ENCODE measurements at places on chromosomes 3 and 15.
A peak's percentile ranks its signal among the peaks of the same experiment; 100 is the strongest.

DNA sequence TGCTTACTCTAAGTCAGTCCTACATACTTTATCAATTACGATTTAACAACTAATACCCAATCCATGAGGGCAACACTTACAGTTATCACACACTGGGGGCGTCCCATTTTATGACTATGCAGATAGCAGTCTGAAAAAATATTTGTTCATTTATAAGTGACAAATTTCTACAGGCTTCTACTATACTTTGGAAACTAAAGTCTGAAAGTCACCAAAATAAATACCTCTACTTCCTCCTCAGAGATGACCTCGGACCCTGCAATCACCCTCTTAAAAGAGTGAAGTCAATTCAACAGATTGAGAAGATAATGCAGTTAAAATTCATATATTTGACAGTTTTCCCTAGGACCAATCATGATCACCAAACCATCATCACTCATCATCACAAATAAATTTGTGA is 76.6 kb downstream of the GSK3B start:
- no peak for DNase-seq

DNA sequence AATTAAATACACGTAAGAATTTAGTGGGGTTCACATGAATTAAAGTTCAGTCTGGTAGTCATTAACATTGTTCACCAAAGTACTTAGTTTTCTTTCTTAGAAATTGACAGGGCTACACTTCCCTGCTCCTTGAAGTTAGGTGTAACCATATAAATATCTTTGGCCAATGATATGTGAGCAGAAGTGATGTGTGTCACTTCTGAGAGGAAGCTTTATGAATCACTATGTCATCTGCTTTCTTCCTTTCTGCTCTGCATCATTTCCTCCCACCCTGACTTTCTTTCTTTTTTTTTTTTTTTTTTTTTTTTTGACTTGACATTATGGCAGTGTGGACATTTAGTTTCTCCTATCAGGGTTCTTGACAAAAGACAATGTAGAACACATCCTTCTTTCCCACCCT is 156.2 kb upstream of the COL8A1 start:
- DNase-seq, result no peak

DNA sequence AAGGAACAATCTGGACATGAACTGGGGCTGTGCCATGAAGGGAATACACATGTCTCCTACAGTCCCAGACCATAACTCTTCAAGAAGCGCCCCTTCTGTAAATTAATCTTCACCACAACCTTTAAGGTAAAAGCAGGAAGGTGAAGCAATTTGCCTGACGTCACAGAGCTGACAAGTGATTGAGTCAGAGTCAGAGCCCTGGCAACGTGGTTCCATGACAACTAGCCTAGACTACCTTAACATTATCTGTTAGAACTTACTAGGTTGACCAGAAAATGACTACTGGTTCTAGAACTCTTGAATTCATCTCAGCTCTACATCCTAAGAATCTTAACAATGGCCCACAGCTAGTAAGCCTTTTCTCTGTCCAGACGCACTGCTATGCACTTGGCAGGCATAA is 124.6 kb downstream of the NTRK3 start:
- no peak for DNase-seq

- DNase-seq, result no peak
These were observed 26.0 kb downstream of the PPCDC start for GRCh38 chr15:75049392-75049791.

GRCh38 chr3:122349171-122349570 is 24.1 kb downstream of the CSTA start:
- no peak for DNase-seq

DNA sequence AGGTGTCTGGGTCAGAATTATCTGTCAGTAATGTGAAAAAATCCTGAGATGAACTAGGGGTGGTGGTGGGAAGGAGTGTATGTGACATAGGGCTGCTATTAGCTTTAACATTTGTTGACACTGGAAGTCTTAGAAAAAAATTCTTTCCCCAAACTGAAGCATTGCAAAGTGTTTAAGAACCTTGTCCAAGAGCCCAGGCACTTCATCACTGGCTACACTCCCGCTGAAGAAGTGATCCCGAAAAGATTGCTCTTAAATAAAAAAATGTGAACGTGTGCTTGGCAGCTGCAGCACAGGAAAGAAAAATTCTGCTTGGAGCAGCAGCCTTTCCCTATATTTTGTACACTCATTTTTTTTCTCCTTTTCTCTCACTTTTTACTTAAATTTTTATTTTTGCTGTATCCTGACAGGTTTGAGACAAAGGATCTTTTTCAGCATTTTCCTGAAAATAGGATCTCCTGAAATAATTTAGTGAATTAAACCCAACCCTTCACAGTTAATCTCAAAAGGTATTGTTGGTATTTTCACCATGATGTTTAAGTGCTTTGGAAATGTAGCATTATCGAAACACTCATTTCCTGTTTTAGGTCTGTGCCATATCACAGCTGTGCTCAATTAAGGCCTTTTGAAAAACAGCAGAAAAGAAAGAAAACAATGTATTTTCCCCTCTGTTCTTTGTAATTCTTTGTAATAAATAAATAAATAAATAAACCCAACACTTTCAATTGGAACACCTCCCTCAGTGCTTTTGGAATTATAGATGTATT is 477.6 kb downstream of the ZNF385D start:
- DNase-seq, result no peak

DNA sequence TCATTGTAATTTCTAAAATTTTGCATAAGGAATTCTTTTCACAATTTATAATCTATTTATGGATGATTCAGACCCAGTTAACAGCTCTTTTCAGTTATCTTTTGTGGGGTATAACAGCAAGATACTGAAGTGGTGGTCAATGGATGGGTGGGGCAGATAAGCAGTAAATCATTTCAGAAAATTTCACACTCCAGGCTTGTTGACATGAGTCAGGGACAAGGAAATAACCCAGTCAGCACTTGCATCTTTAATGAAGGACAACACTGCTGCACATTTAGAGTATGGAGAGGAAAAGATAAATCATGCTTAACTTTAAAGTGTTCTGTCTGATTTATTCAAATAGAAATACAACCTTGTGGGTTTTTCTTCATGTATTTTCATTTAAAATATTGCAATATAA is 181.6 kb downstream of the ROBO1 start:
- DNase-seq, result no peak

- DNase-seq, result no peak
These were observed 98.9 kb downstream of the IQSEC1 start for GRCh38 chr3:12974334-12974733.

GRCh38 chr3:133840767-133841166 is 35.2 kb downstream of the SRPRB start:
- no peak for DNase-seq

- no peak for DNase-seq
These were observed 1.4 kb downstream of the TNIK start for GRCh38 chr3:171458864-171459136.

- DNase-seq, result no peak
These were observed 42.9 kb downstream of the FGD5 start for GRCh38 chr3:14861446-14862302.

- DNase-seq, result no peak
These were observed 186.6 kb upstream of the ROPN1 start for GRCh38 chr3:124178531-124178930.

GRCh38 chr3:98148751-98149150 is 1.5 kb downstream of the OR5H14 start:
- no peak for DNase-seq

GRCh38 chr3:70620956-70621355 is 308.5 kb upstream of the MDFIC2 start:
- DNase-seq, result no peak

DNA sequence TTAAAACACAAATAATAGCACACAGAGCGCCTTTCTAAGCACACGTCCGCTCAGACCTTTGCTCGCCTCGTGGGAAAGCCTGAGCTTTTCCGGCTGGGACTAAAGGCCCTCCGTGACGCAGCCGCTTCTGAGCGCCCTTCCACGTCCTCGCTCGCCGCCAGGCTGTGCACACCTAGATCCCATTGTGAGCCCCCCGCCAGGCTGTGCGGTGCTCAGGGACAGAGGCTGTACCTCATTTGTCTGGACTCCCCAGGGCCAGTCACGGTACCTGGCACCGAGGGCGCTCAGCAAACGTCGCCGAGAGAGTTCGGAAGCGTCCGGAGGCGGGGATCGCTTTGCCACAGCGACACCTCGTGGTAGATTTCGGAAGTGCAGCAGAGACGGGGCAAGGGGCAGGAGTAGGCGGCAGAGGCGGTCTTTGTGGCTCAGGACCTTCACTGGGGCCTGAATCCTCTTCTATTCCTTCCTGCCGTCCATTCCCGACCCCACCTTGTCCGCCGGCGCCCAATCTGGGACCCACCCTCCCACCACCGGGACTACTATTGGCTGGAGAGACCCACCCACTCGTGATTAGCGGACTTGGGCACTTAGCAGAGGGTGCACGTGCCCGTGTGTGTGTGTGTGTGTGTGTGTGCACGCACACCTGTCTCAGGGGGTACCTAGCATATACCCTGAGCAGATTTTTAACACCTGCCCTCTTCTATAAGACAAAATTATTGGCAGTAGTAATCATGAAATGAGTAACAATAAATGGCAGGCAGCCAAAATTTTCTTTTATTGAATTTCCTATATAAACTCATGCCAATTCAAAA is 65.6 kb downstream of the RHCG start:
- DNase-seq, result peak; percentile 85

DNA sequence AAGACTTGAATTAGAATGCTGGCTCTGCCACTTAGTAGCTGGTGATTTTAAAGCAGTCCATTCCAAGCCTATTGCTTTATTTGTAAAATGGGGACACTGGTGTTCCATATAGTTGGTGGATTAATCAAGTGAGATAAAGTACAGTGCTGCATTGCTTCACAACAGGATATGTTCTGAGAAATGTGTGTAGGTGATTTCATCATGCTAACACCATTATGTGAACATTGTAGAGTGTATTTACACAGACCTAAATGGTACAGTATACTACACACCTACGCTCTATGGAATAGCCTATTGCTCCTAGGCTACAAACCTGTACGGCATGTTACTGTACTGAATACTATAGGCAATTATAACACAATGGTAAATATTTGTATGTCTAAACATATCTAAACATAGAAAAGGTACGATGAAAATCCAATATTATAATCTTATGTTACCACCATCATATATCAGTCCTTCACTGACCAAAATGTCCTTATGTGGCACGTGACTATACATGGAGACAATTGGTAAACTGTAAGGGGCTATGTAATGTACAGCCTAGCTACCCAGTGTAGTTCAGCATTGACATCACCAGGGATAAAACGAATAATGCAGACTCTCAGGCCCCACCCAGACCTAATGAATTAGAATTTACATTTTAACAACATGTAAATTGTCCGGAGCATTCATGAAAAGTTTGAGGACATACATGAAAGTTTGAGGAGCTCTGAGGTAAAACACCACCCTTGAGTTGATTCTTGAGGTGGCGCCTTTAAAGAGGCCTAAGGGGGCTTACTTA is 121.4 kb upstream of the BFSP2 start:
- DNase-seq, result no peak

DNA sequence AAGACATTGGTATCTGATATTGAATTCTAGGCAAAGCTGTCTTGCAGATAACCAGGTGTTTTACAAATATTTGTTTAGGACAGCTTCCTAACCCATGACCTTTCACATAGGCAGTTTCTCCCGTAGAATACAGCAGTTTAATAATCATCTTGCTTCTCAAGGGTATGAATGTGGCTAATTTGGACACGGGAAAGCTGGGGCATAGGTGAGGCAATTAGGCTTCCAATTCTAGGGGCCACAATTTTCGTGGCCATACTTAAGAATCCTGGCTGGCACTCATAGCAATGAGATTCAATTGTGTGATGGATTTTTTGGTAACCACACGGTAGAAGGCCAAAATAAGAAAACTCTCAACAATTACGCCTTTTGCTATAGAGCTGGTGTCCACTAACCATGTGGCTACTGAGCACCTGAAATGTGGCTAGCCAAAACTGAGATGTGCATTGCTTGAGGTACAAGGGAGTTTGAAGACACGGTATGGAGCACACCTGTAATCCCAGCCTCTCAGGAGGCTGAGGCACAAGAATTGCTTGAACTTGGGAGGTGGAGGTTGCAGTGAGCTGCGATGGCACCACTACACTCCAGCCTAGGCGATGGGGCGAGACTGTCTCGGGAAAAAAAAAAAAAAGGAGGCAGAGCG is 34.4 kb downstream of the TFRC start:
- DNase-seq, result no peak

GRCh38 chr15:43314171-43314570 is 16.2 kb downstream of the LCMT2 start:
- DNase-seq, result no peak

GRCh38 chr3:188686324-188686723 is 485.4 kb upstream of the TPRG1 start:
- DNase-seq, result no peak

- no peak for DNase-seq
These were observed 52.2 kb upstream of the ACTL6A start for GRCh38 chr3:179510496-179510895.

DNA sequence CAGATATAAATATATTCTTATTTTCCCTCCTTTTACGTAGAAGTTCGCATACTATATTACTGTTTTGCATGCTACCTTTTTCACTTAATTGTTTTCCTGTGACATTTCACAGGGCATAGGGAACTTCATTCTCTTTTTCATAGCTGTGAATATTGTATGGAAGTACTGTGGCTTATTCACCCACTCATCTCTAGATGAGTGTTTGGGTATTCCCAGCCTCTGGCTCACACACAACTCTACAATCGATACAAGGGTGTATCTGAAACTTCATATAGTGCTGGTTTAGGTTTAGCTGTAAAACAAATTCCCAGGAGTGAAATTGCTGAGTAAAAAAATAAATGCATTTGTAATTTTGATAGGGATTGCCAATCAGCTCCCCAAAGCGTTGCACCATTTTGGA is 55.3 kb upstream of the MAGI1 start:
- DNase-seq, result no peak

DNA sequence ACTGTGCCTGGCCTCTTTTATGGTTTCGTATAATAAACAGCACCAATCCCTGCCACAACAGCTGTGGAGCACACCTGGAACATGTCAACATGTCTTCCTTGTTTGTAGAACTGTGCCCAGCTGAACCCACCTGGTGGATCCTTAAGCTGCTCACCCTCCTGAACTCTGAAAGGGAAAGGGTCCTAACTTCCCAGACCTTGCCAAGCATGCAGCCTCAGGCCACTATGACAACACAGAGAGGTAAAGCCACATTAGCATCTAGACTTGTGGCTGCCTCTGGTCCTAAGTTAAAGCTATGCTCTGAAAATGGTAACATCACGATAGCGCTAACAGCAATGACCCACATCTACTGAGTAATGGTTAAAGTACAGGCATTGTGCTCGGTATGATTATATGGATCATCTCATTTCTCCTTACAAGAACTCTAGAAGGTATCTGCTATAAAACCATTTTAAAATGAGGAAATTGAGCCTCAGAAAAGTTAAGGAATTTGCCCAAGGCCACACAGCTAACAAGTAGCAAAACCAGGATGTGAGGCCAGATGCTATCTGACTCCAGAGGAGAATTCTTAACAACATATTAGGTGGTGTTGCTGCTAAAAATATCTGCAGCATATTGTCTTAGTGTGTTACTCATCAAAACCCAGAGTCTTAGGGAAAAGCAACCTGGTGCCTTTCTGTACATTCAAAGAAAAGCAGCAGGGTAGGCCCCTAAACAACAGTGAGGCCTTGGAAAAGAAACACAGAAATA is 23.1 kb upstream of the HERC1 start:
- DNase-seq, result no peak
